Activated T-cell treated with anti-CD3 and anti-CD28 coated beads for 48 hours (primary cell): ENCODE measurements at places on chromosomes 3 and 15.

GRCh38 chr3:186540835-186541226 lies 3.3 kb downstream of the CRYGS start:
- no peak for DNase-seq

GRCh38 chr15:41487381-41487780 lies 6.3 kb upstream of the ITPKA start:
- DNase-seq, result no peak

DNA sequence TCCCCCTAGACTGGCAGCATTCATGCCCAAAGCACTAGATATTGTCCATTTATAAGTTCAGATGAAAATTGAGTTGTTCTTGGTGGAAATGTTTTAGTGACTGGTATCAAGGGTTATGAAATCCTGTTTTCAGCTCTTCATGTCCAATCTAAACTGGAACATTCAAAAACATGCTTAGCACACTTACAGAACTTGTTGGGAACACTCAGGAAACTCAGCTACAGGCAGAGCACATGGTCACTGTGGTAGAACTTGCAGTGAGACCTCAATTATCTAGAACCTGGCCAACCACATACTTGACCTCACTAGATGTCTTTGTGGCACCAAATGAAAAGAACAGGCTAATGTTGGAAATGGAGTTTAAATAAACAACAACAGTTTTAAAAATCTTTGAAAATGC lies 88.8 kb downstream of the SMAD3 start:
- DNase-seq, result no peak

- peak; percentile 25 for DNase-seq
These were observed 89.5 kb upstream of the ATP2B2 start for GRCh38 chr3:10594915-10595314.

GRCh38 chr3:12515631-12516030 lies 29.7 kb downstream of the MKRN2OS start:
- DNase-seq, result no peak

- no peak for DNase-seq
These were observed 88.2 kb upstream of the PROK2 start for GRCh38 chr3:71873093-71873611.

- no peak for DNase-seq
These were observed 1.4 kb downstream of the CHL1 start for GRCh38 chr3:197828-198491.

DNA sequence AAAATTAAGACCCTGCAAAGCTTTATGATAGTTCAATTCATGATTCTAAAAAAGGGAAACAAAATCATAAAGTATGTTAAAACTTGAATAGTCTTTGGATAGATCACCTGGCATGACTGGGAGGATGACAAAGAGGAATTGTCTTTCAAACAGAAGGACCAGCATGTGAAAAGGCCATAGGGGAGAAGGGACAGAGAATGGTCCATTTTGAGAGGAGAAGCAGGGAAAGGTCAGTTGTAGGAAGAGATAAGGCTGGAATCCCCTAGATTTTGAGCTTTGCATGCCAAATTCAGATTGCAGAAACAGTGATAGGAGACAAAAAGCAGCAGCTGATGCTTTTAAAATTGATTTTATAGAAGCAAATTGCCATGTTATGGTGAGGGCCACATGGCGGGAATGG lies 12.7 kb downstream of the PROS1 start:
- no peak for DNase-seq
